Myocyte (in vitro differentiated cells): ENCODE measurements at places on chromosomes 13 and 19. TPM values are rescaled to one million over a fixed set of nuclear protein-coding genes. Genes with fewer than 3 reads are reported as not detected.

GRCh38 chr19:30339624-30340525 is 32.3 kb upstream of the ZNF536 start:
- no peak for DNase-seq

DNA sequence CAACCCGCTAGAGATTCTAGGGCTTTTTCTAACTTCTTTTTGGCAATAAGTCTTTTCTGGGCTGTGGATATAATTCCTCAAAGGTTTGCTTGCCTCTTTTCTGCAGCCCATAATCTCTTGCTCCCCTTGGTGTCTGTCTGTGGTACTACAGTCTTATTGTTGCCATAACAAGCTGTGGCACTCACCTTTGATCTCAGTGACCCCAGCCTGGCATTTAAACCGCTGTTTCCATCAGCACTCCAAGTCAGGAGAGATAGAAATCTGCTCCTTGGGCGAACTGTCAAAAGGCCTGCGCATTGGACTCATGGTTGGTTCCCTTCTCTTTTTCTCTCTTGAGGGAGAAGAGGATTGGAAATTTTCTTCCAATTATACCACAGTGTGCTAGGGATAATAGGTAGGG is 14.5 kb upstream of the MPHOSPH8 start:
- peak; percentile 23 for DNase-seq

DNA sequence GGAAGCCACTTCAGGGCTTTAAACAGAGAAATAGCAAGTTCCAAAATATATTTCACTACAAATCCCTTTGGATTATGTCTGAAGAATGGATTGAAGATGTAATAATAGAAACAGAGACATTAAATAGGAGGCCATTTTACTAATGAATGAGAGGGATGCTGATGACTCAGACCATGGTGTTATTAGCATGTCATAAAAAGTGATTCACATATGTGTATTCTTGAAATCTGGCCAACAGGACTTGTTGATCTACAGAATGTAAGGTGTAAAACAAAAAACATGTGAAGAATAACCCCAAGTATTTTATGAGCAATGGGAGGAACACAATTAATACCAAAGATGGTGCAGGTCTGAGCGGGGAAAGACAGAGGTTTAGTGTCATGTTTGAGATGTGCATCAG is 873.7 kb downstream of the SLITRK5 start:
- DNase-seq: no peak

GRCh38 chr13:44412346-44412935 is 38.8 kb downstream of the SERP2 start:
- DNase-seq: no peak

GRCh38 chr19:40217934-40218890 is at the start of gene TTC9B:
Gene TTC9B (minus strand): TSS chr19:40218384. CDS start chr19:40218381, 3 bp downstream.
- peak; percentile 19 for DNase-seq

DNA sequence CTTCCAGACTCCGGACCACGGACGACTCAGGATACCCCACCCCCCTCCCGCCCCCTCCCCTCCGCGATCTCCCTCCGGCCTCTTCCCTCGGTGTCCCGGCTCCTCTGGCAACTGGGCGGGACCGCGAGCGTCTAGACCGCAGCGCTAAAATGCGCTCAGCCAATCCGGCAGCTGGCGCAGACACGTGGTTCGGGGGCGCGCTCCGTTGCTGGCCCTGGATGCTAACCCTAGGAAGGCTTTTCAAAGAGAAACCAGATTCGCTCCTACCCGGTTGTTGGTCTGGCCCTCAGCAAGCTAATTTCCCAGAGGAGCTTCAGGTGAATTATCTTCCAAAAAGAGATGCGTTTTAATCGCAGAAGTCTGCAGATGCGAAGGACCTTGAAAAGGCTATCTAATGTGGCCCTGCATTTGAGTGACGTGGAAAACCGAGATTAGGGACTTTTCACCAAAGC is at the start of gene DZIP1:
Gene DZIP1, minus strand, starts transcription at position 106 of the 452 bp plus-strand sequence. CDS start 2,677 bp downstream, outside the sequence.
- peak; percentile 92 for DNase-seq

DNA sequence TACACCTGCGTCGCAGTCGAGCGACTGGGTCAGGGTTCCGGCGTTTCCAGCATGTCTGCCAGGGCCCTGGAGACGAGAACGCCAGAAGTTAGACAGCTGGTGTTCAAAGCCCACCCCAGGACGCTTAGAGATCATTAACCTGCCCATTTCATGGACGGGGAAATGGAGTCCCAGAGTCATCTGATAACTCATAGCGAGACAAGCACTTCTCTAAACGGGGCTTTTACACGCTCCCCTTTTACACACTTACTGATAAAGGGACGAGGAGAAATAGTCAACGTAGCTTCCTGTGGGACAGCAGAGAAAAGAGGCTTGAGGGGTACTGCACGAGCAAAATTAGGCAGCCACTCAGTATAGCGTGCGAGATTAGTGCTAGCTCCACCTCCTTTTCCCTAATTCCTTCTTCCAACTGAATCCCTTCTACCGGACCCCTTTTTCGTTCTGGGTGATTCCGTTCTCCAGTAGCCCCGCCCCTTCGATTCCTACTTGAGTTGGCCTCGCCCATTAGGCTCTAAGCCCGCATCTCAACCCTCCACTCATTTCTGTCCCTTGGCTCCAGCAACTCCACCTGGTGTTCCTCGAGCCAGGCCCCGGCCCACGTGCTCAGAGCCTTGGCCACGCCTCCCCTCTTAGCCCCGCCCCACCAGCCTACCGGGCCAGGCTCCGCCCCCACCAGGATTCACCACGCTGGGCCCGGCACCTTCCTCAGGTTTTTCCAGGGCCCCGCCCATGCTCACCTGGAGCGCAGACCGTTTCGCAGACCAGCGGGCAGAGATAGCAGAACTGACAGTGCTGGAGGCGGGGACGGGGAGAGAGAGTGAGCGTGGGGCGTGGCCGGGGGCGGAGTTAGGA is 3.7 kb downstream of the HRC start:
- peak; percentile 59 for DNase-seq

DNA sequence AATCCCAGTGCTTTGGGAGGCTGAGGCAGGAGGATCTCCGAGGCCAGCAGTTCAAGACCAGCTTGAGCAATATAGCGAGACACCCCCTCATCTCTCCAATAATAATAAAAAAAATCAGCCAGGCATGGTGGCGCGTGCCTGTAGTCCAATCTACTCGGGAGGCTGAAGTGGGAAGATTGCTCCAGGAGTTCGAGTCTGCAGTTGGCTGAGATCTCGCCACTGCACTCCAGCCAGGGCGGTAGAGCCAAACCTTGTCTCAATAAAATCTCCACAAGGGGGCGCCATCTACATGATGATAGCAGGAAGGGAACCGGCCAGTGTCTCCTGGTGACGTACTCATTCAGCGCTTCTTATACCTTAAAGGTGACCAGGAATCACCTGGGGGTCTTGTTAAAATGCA is 13.6 kb upstream of the C5AR1 start:
- peak; percentile 85 for DNase-seq

DNA sequence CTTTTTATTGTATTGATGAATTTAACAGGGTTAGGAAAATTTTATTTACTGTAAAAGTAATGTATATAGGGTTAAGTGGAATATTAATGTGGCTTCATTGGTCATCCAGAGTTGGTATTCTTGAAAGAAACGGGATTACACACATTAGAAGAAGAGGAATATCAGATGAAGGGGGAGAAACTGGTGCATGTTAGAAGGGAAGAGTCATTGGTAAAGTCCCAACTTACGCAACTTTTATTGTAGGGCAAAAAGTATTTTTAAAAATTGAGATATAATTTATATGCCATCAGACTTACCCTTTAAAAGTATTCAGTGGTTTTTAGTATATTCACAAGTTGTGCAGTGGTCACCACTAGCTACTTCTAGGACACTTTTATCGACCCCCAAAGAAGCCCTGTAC is 47.3 kb downstream of the DNAJC3 start:
- no peak for DNase-seq

- DNase-seq: peak; percentile 13
Measured at GRCh38 chr19:29084266-29084665, 128.7 kb downstream of the UQCRFS1 start.

GRCh38 chr13:109383683-109384082 is 402.7 kb downstream of the IRS2 start:
- DNase-seq: no peak

DNA sequence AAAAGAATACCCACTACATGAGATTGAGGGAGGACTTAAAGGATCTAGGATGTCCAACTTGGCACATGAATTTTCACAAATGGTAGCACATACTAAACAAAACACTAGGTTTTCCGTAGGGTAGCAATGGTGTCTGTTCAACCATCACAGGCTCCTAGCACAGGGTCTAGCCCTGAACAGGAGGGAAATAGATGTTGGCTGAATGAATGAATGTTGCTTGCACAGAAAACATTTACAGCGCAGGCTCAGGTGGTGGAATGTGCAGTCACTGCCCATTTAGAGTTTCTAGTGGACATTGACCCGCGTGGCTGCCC is 1.9 kb upstream of the MYCBP2 start:
- DNase-seq: no peak

GRCh38 chr13:49298903-49299605 is 51.3 kb downstream of the CDADC1 start:
- DNase-seq: no peak

GRCh38 chr13:77351315-77351714 is 24.4 kb upstream of the MYCBP2 start:
- DNase-seq: no peak

ZNF816 gene
- total RNA-seq: 4.7 and 6.2 TPM in 2 replicates

FSD1 gene
- 2.3 and 2.6 TPM in 2 replicates for total RNA-seq

PSG2 gene
- 0.16 TPM in 1 of 2 replicates, not detected in the other for total RNA-seq

CCDC124 gene
- total RNA-seq: 56.5 and 61.3 TPM in 2 replicates

CYP2B6 gene
- total RNA-seq: not detected in 2 replicates

POP4 gene
- 58.3 and 67.9 TPM in 2 replicates for total RNA-seq

PSG7 gene
- total RNA-seq: not detected in 2 replicates

PSG6 gene
- not detected in 2 replicates for total RNA-seq

KLC3 gene
- total RNA-seq: not detected in 2 replicates
